ENCODE measurements at places on chromosomes 5 and 9.

DNA sequence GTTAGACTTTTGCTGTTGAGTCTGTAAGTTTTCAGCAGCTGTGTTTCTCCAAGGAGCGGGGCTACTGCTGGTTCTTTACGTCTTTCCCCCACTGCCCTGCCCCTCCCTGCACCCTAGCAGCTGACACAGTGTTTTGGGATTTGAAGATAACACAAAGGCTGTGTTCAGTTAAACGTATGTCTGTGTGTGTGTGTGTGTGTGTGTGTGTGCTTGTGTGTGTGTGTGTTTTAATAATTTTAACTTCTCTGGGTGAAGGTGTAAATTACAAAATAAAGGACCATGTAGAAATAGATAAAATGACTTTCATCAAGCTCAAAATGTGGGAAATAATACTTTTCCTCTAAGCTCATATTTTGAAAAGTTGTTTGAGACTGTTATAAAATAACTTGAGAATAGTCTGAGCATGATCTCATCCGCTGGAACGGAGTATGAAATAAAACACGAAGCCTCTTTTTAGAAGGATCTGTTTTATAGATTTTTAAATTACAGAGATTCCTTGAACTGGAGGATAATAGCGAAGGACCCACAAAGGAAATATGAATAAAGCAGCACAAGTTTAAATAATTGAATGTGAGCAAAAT lies 10.9 kb downstream of the ABL1 start:
- no peak for DNase-seq

DNA sequence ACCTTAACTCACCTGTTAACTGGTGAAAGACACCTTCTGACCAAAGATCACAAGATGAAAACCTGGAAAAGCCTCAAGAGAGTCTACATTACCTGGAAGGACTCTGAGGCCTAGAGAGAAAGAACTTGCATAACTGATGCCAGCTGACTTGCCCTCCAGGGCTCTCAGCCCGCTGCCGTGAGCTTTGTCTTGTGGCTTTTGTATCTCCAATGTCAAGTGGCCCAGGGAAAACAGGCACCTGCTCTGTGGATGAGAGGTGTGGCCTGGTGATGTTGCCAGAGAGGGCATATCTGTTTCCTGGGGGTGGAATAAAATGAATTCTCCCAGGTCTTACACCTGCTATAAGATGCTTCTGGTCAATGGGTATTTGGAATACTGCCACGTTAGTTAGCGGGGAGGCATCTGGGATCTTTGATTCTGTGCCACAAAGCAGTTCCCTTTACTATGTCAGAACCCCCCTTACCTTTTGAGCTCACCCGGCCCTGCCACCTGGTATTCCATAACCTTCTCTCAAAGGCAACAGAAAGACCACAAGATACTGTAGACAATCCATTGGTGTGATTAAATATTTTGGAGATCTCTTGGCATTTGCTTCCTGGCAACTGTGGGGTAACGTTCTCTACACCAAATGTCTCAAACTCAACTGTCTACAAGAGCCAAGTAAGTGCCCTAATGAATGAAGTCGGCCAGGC lies 54.9 kb upstream of the N4BP3 start:
- DNase-seq: no peak

GRCh38 chr9:80491086-80491696 lies 919.4 kb downstream of the TLE4 start:
- DNase-seq: no peak

GRCh38 chr5:176132471-176133288 lies 105.5 kb upstream of the SIMC1 start:
- DNase-seq: no peak

DNA sequence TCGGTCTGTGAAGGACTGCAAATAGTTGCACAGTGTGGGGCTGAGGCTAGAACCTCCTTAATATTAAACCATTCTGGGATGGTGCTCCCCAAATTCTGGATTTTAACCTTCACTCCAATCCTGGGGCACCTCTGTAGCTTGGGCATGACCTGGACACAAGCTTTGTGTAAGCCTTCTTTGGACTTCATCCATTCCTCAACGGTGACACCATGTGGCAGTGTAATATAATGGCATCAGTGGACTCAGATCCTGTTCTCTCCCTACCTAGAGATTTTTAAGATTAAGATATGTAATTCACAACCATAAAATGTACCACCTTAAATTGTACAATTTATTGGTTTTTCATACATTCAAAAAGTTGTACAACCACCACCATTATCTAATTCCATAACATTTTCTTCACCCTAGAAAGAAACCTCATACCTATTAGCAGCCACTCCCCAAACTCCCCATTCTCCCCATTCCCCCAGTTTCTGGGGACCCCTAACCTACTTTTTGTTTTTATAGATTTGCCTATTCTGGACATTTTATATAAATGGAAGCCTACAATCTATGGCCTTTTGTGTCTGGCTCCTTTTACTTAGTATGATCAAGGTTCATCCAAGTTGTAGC lies 4.8 kb upstream of the PLGRKT start:
- no peak for DNase-seq

- DNase-seq: no peak
Observed at GRCh38 chr5:12623408-12623807, 719.2 kb upstream of the CTNND2 start.

DNA sequence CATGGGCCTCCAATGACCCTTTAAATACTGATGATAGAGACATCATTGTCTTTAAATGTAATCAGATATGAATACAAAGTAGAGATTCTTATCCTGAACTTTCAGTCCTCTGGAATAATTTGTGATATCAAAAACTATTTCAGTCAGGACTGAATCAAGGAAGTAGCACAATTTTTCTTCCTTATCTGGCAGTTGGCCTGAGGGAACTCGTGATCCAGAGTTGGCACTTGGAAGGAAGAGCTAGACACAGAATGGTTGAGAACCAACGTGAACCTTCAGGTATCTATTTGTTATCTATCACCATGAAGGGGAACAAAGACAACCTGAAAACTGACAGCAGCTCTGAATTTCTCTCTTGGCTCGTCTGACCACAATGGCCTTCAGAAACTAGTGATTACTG lies 269.3 kb downstream of the PRDM9 start:
- DNase-seq: no peak

DNA sequence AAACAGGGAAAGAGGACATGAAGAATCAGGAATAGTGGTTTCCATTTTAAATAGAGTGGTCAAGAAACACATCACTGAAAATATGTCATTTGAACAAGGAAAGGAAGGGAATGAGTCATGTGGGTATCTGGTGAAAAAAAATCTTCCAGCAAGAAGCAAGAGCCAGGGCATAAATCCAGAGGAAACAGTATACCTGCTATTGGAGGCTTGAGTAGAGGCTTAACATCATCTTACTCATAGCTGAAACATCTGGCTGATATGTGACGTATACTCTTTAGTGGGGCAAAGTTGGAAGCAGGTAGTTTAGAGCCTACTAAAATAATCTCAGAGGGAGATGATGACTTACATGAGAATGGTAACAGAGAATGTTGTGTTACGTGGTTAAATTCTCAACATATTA lies 517.2 kb downstream of the CAAP1 start:
- DNase-seq: no peak

DNA sequence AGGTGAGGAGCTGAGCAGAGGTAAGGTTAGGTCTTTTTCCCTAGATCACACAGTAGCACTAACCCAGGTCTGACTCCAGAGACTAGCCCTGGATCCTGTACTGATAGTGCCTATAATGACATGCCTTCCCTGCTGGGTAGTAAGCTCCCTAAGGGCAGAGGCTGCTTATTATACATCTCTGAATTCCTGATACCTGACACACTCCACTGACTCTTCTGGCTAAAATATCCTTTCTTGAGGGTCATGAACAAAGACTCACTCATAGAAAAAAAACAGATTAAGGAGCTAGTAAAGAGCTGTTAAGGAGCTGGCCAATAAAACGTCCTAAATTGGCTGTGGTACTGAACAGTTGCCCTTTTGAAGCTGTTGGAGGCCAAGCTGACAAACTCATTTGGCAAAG lies 149.0 kb upstream of the ITGA1 start:
- DNase-seq: no peak

GRCh38 chr5:175894271-175894670 lies 22.9 kb downstream of the CPLX2 start:
- DNase-seq: no peak

DNA sequence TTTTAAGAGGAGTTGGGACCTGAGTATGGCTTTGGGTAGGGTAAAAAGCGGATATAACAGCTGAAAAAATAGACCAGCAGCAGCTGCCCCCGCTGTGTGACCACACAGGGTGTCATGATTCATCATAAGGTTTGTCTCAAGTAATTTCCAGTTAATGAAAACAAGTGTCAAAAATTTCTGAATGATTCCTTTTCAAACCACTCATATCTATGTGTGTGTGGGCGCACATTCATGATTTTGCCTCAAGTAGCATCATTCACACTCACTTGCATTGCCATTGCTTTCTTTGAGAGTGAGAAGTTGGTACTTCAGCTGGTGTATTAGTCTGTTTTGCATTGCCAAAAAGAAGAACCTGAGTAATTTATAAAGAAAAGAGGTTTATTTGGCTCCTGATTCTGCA lies 12.1 kb upstream of the TNFAIP8 start:
- DNase-seq: no peak

GRCh38 chr9:68861436-68861835 lies 152.5 kb downstream of the PRKACG start:
- DNase-seq: no peak

- no peak for DNase-seq
Observed at GRCh38 chr9:121696930-121697329, 45.5 kb downstream of the DAB2IP start.

- DNase-seq: no peak
Observed at GRCh38 chr5:137281201-137281600, 217.9 kb downstream of the SPOCK1 start.

- DNase-seq: no peak
Observed at GRCh38 chr5:17732351-17732923, 98.2 kb downstream of the TAF11L14 start.

- DNase-seq: no peak
Observed at GRCh38 chr9:18896004-18896403, 137.0 kb downstream of the SAXO1 start.

DNA sequence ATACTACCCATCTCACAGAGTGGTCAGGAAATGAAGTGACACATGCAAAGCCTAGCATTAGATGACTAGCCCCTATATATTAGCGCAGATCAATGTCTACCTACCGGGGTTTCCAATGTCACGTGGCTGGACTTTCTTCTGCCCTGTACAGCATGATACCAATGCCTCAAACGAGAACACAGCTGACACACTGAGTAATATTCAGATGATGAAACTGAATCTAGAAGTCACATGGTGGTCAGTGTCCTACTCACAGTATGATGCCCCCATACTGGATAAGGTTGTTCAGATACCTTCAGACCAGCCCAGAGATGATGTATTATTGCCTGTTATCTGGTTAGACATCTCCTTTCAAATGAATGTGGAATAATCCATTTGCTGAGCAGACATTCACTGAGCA lies 71.1 kb upstream of the FRRS1L start:
- DNase-seq: no peak

DNA sequence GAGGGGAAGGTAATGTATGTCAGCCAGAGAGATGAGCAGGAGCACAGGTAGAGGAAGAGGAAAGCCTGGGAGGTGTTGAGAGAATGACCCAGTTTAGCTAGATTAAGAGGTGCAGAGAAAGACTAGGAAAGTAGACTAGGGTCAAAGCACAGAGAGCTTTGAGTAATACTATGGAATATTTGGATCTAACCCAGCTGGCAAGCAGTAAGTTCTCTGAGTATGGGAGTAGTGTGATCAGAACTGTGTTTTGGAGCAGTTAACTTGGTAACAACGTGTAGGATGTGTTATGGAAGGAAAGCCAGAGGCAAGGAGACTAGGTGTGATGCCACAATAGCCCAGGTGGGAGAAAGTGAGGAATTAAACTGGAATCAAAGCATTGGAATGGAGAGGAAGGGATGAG lies 84.9 kb upstream of the PTGER4 start:
- DNase-seq: no peak

DNA sequence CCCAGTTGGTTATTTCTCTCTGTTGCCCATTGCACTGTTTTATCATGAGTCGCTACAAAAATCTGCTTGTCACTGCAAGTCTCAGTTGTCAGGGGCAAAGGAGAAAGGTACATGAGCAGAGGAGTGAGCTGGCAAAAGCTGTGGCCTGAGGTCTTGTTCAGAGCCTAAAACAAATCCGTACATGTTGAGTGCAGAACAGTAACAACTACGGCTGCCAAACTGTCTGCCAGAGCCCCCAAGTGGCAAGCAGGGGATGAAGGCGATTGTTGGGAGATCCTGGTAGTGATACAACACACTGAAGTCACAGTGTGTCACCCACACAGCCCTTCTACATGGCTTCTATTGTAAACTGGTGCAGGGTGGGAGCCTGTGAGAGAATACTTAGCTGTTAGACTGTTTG lies 50.9 kb downstream of the BRINP1 start:
- DNase-seq: no peak

GRCh38 chr5:57219386-57219785 lies 45.5 kb downstream of the GPBP1 start:
- DNase-seq: no peak

- no peak for DNase-seq
Observed at GRCh38 chr9:98795295-98795955, 930 bp downstream of the ANKS6 start.

GRCh38 chr5:131795879-131796792 lies 681 bp downstream of the FNIP1 start:
- peak; percentile 10 for DNase-seq

DNA sequence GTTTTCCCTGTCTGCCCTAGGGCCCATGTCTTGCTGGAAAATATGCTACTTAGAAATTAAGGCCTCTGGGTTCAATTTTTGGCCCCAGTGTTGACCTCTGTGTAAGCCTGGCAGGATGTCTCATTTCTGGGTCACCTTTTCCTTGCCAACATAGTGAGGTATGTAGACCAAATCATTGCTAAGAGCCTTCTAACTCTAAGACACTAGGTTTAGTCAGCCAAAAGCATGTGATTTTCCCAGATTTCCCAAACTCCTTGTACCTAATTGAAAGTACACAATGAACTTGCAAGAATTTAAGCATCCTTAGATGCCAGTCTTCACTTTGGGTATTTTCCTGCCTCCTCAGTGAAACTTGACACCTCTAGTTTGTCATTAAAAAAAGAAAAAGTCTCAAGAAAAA lies 77.0 kb downstream of the GALNT10 start:
- DNase-seq: no peak

- DNase-seq: no peak
Observed at GRCh38 chr5:112918679-112919078, 3.3 kb downstream of the REEP5 start.

DNA sequence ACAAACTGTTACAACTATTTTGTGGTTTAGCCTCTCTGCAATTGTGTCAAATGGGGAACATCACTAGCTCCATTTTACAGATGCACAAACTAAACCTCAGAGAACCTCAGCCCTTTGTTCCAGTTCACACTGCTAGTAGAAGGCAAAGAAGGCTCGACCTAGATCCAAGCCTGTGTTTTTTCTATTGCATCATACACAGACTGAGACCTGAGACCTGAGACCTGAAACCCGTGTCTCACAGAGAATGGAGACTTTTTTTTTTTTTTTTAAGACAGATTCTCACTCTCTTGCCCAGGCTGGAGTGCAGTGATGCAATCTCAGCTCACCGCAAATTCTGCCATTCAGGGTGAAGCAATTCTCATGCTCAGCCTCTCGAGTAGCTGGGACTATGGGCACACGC lies 120.8 kb downstream of the GALNT10 start:
- DNase-seq: no peak
